ENCODE measurements at places on chromosomes 7 and 10.

GRCh38 chr7:69208276-69208675, 390.0 kb upstream of the AUTS2 start:
- H3K4me1 ChIP-seq: no peaks in the 10 kb centered on the region
- no peaks in the 10 kb centered on the region for H3K36me3 ChIP-seq
- H3K27me3 ChIP-seq: no peaks in the 10 kb centered on the region
- no peak overlapping the region for H3K4me3 ChIP-seq
- no peak for DNase-seq

DNA sequence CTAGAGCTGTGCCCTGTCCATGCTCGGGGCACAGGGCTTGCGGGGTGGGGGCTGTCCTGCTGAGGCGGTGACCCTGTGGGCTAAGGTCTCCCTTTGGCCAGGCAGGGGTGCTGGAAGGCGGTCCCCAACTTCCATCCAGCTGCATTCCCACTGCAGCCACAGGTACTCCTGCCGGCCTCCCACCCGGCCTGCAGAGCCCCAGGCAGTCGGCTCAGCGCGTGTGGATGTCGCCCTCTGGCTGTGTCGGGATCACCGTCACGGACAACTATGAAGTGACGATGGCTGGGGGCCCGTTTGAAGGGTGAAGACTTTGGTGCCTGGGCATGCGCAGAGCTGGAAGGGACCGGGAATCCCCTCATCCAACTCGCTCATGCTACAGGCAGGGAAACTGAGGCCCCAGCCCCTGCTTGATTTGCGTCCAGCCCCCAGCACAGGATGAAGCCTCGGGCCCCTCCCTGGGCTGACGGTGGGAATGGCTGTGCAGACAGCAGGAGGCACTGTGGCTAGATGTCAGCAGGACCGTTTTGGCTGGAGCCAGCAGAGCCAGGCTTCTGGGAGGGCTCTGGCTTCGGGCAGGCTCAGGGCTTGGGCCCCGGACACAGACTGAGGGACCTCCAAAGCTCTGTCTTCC, 2.3 kb upstream of the TMEM184A start:
- H3K4me3 ChIP-seq: no peak overlapping the region
- no peak overlapping the region for H3K27ac ChIP-seq
- no peak for DNase-seq
- H3K4me1 ChIP-seq: peaks cover 3% of the 10 kb centered on the region

DNA sequence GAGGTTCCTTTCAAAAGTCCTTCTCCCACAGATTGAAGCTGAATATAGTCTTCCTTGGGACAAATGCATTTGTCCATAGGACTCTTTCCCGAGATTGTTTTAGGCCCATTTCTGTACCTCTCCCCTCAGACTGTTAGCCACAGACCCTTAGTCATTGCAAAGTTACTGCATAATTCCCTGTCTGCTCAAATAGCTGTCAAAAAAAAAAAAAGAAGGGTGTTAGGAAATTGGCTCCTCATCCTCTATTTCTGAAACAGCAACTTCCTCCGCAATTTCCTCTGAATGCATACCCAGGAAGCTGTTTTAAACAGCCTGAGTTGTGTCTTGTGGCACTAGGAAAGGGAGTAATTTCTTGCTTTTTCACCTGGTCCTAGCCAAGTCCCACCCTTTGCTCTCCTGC, 5.4 kb downstream of the LRRC4 start:
- H3K36me3 ChIP-seq: peaks cover 50% of the 10 kb centered on the region
- peaks cover 5% of the 10 kb centered on the region for H3K27me3 ChIP-seq
- H3K4me1 ChIP-seq: peaks cover 29% of the 10 kb centered on the region
- no peak overlapping the region for H3K27ac ChIP-seq

DNA sequence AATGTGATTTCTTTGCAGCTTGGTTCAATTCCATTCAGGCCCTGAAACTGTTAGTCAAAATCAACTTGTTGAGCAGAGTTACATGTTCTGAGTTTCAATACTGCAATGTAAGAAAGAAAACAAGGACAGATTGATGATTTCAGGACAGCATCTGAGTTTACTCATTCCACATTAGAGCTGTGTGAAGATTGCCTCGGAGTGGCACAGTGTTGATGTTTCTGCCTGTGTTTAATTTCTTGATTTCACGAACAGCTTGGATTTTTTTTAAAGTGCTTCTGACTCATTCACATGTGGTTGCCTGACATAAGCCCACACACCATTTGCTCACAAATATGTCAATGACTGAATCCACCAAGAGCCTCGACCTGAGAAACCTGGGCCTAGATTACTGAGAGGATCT, 101.2 kb upstream of the PARD3 start:
- H3K4me1 ChIP-seq: peaks cover 4% of the 10 kb centered on the region
- H3K27me3 ChIP-seq: peaks cover 12% of the 10 kb centered on the region
- H3K36me3 ChIP-seq: no peaks in the 10 kb centered on the region
- no peak overlapping the region for H3K27ac ChIP-seq
- no peak for DNase-seq

- peaks cover 7% of the 10 kb centered on the region for H3K4me1 ChIP-seq
- H3K27ac ChIP-seq: no peak overlapping the region
- no peaks in the 10 kb centered on the region for H3K27me3 ChIP-seq
- peak; percentile 75 for DNase-seq
- no peaks in the 10 kb centered on the region for H3K36me3 ChIP-seq
Measured at GRCh38 chr7:107150375-107151073, 18.3 kb upstream of the HBP1 start.

GRCh38 chr7:82263920-82264782, 179.4 kb downstream of the CACNA2D1 start:
- no peak overlapping the region for H3K27ac ChIP-seq
- DNase-seq: no peak
- H3K27me3 ChIP-seq: no peaks in the 10 kb centered on the region
- H3K4me3 ChIP-seq: no peak overlapping the region
- H3K4me1 ChIP-seq: no peaks in the 10 kb centered on the region

DNA sequence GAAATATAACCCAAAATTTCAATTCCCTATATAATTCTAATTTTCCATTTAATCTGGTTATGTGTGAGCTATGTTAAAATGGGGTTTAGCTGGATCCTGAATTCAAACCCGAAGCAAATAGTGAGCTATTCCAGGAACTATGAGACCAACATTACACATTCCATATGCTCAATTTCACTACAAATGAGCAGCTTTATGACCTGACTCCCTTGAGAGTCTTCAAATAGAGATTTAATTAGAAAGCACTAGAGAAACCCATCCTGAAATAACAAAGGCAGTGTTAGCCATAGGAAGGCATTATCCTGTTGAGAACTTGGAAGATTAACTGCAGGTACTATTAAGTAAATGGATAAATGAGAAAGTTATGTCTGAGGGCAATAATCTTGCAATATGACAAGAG, 890.0 kb downstream of the GRM8 start:
- no peaks in the 10 kb centered on the region for H3K36me3 ChIP-seq
- H3K4me1 ChIP-seq: no peaks in the 10 kb centered on the region
- no peak overlapping the region for H3K27ac ChIP-seq

GRCh38 chr7:105006367-105007136, 7.5 kb upstream of the KMT2E start:
- peaks cover 91% of the 10 kb centered on the region for H3K36me3 ChIP-seq
- no peaks in the 10 kb centered on the region for H3K27me3 ChIP-seq
- no peak for DNase-seq
- peaks cover 75% of the 10 kb centered on the region for H3K4me1 ChIP-seq

DNA sequence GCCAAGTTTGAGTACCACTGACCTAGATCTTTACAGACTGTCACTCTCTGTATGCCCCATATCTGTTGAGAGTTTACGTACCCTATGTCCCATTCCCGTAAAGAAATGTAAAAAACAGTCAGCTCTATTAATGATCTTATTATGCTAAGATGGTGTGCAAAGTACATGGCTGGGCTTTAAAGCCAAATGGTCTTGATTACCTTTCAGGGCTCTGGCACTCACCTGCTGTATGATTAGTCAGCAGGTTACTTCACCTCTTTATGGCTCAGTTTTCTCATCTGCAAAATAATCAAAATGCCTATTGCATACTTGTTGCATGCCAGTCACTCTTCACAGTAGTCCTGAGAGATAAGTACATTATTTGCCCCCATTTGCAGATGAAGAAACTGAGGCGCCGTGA, 54.2 kb downstream of the LHFPL3 start:
- no peaks in the 10 kb centered on the region for H3K4me1 ChIP-seq
- H3K27me3 ChIP-seq: peaks cover 4% of the 10 kb centered on the region
- no peaks in the 10 kb centered on the region for H3K36me3 ChIP-seq
- DNase-seq: no peak

GRCh38 chr7:82572195-82572880, 128.8 kb upstream of the CACNA2D1 start:
- H3K4me3 ChIP-seq: no peak overlapping the region
- H3K4me1 ChIP-seq: peaks cover 3% of the 10 kb centered on the region
- H3K27ac ChIP-seq: no peak overlapping the region
- DNase-seq: peak; percentile 60
- no peaks in the 10 kb centered on the region for H3K27me3 ChIP-seq

DNA sequence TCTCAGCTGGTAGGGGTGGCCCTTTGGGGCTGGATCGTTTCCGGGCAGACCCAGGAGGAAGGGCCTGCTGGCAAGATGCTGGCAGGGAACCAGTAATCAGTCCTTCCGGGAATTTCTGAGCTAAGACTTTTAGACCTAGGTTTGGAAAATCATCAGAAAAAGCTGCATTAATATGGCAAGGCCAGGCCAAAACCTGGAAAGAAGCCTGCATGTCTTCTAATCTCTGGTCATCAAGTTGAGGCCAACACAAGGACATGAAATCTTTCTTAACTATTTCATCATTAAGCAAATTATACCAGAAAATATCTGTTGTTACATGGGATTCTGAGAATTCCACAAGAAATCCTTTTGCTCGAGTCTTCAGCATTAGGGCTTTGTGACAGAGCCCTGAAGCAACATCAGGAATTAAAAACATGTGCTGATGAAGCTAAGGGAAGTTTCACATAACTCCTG, 19.9 kb downstream of the CPA1 start:
- peaks cover 62% of the 10 kb centered on the region for H3K36me3 ChIP-seq
- H3K27ac ChIP-seq: no peak overlapping the region
- DNase-seq: no peak
- peaks cover 6% of the 10 kb centered on the region for H3K4me1 ChIP-seq

DNA sequence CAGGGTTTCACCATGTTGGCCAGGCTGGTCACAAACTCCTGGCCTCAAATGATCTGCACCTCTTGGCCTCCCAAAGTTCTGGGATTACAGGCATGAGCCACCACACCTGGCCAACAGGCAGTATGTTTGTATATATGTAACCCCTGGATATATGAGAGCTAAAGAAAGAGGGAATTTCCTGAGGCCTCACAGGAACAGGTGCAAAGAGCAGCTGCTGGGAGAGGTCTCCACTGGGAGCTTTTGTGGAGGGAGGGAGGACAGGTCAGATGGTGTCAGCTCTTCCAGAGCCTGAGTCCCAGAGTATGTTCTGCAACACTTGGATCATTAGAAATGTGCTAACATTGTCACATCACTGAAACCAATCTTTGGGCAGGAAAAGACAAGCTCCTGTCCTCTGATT, 110.1 kb upstream of the KIF5B start:
- no peaks in the 10 kb centered on the region for H3K36me3 ChIP-seq
- H3K27me3 ChIP-seq: peaks cover 18% of the 10 kb centered on the region
- H3K4me3 ChIP-seq: no peak overlapping the region
- H3K27ac ChIP-seq: no peak overlapping the region
- no peak for DNase-seq
- H3K4me1 ChIP-seq: no peaks in the 10 kb centered on the region

DNA sequence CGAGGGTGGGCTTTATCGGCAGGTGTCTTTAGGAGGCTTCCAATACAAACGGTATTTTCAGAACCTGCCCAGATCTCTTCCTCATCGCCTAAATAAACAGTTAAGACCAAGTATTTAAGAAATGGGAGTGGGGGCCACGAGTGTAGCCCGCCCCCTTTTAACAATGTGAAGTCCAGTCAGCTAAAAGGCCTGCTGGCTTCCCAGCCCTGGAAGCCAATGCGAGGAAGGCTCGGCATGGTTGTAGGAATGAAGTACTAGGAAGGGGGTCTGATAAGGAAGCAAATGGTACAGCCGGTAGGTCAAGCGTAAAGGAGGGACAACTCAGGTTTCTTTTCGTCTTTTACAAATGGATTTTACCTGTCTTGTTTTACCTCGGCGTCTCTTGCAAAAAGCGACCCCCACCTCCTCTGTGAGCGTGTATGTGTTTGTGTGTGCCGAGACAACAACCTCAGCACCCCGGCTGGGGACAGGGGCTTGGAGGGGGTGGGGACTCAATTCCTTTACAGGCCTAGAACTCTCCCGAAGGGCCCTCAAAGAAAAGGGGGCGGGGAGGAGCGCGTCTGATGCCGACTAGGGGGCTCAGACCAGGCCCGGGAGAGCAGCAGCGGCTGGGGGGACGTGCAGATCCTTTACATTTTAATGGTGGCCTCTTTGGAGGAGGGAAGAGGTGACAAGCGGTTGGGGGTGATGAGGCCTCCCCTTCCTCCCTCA, 147.6 kb downstream of the GPR85 start:
- H3K27ac ChIP-seq: peak overlapping the region; percentile 94
- peaks cover 19% of the 10 kb centered on the region for H3K36me3 ChIP-seq
- peak overlapping the region; percentile 87 for H3K4me3 ChIP-seq
- no peaks in the 10 kb centered on the region for H3K27me3 ChIP-seq

- peaks cover 76% of the 10 kb centered on the region for H3K4me1 ChIP-seq
- DNase-seq: no peak
- no peaks in the 10 kb centered on the region for H3K27me3 ChIP-seq
- no peaks in the 10 kb centered on the region for H3K36me3 ChIP-seq
- no peak overlapping the region for H3K27ac ChIP-seq
Measured at GRCh38 chr7:8117195-8117594, 144.8 kb downstream of the ICA1 start.

DNA sequence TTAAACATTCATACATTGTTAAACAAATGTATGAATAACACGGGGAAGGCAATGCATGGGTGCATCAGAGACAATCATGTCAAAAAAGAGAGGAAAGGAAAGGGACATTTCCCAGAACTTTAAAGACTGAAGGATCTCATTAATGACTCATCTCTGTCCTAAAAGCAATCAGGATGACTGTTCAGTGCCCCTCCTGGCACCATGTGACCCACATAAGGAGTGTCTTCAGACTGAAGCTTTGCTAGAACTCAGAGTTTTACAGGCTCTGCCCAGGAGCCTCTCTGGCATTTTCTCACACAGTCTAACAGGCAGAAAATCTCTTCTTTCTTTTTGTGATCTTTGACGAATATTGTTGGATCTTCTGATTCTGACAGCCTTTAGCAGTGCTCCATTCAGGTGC, 315.3 kb downstream of the OTUD1 start:
- H3K4me1 ChIP-seq: no peaks in the 10 kb centered on the region
- no peaks in the 10 kb centered on the region for H3K27me3 ChIP-seq
- DNase-seq: no peak
- no peak overlapping the region for H3K4me3 ChIP-seq
- no peaks in the 10 kb centered on the region for H3K36me3 ChIP-seq

DNA sequence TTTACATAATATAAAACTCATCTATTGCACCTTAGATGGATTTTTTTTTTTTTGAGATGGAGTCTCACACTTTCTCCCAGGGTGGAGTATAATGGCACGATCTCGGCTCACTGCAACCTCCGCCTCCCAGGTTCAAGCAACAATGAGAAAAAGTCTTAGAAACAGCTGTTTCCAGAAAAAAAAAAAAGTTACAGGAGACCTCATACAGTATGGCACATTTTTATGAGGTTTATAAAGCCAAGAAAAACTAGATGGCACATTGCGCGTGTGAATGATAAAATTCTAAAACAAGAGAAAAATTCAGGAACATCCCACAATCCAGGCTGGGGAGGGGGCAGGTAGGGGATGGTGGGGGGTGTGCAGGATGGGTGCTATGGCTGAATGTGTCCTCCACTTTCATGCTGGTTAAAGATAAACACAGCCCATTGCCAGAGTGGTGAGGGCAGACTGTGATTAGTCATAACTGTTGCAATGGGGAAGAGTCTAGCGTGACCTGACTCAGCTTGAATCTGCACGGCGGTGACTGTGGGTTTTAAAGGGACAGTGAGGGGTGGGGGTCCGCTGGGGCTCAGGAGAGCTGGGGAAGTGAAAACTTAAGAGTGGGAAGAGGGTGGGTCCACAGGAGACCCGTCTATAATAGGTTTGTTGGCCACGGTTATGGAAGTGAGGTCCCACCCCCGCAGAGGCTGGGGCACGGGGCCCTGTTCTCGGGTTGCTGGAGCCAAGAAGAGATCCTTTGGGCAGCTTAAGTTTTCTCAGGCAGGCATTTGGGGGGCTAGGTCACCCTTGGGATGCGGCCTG, 11.9 kb upstream of the LRRC27 start:
- H3K4me1 ChIP-seq: peaks cover 22% of the 10 kb centered on the region
- H3K27me3 ChIP-seq: no peaks in the 10 kb centered on the region

Data from activated T-cell treated with anti-CD3 and anti-CD28 coated beads, Interleukin-2, amount 50 U/mL, for 24 hours (primary cell).